Pons (tissue), 1 donor: ENCODE measurements at places on chromosomes 7 and 10.

DNA sequence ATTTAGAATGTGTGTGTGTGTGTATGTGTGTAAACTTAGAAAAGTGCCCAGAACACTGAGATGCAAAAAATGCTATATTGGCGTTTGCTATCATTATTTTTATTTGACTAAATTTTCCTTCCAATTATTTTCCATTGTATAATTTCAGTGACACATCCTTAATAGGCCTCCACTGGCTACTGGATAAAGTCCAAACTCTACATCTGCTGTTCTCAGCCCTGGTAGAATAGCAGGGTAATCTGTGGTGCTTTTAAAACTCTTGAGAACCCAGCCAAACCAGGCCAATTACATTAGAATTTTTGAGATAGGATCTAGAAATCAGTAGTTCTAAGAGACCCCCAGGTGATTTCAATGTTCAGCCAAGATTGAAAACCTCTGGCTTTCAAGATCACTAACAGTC, 66.4 kb downstream of the ZNF503 start:
- no peak for DNase-seq

- no peak for DNase-seq
These were observed 4.9 kb downstream of the TRDMT1 start for GRCh38 chr10:17196573-17196972.

GRCh38 chr7:123054357-123055133, 59.0 kb upstream of the TAS2R16 start:
- no peak for DNase-seq

DNA sequence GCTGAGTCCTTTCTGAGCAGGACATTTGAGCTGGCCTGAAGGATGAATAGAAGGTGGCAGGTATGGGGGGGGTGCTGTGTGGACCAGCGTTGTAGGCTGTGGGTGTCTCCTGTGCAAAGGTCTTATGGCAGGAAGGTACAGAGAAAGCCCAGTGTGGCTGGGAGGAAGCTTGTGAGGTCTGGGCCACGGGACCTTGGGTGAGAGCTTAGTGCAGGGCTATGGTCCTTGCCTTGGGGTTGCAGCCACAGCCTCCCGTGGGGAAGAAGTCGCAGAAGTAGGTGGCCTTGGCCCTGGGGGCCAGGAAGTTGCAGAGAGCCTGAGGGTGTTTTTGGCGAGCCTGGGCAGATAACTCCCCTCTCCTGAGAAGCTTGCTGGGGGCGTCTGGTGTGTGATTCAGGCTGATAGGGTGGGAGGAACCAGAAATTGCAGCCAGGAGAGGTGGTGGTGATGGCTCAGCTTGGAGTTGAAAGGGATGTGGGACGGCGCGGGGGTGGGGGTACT, 172.0 kb upstream of the TNRC18 start:
- peak; percentile 17 for DNase-seq

DNA sequence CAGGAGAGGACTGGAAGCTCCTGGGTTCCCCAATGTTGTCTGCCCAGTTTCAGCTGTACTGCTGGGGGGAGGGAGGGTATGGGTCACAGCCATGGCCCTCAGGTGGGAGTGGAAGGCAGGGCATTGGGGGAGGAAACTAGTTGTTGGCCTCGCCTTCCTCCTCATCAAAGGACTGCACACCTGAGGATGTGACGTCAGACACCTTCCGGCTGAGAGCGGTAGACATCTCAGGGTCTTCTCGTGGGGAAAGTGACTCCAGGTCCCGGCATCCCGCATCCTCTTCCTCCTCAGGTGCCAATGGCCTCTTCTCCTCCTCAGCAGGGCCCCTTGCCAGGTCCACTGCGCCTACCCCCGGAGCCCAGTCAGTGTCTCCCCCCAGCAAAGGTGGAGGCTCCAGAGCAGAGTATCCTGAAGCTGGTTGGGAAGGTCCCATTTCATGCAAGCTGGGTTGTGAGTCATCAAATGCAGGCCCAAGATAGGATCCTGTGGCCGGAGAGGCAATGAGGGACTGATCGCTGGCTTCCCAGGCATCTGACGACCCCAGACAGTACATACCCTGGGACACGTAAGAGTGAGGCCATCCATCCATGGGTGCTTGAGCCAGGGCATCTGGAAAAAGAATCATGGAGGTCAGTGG, 6.0 kb downstream of the FAM131B start:
- DNase-seq, result no peak

DNA sequence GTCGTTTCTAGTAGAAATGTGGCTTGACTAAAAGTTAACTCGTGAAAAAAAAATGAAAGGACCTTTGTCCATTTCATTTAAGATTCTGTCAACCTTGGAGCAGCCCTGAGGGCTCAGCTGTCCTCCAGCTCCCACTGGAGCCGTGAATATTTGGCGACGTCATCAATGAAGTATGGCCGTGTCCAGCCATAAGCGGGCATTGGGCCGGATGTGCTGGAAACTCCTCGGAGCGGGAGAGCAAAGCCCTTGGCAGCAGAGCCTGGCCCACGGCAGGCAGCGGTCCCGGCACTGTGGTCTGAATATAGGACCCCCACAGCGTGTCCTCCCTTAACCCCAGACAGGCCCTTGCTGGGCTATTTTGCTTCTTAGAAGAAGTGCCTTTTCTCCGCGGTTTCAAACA, 50.0 kb downstream of the JAKMIP3 start:
- DNase-seq, result no peak

- DNase-seq, result no peak
These were observed 213.6 kb downstream of the CDC14C start for GRCh38 chr7:49137978-49138377.

GRCh38 chr7:18534481-18534880, 38.9 kb downstream of the HDAC9 start:
- no peak for DNase-seq

GRCh38 chr7:29430279-29430949, 133.2 kb upstream of the PRR15 start:
- no peak for DNase-seq

DNA sequence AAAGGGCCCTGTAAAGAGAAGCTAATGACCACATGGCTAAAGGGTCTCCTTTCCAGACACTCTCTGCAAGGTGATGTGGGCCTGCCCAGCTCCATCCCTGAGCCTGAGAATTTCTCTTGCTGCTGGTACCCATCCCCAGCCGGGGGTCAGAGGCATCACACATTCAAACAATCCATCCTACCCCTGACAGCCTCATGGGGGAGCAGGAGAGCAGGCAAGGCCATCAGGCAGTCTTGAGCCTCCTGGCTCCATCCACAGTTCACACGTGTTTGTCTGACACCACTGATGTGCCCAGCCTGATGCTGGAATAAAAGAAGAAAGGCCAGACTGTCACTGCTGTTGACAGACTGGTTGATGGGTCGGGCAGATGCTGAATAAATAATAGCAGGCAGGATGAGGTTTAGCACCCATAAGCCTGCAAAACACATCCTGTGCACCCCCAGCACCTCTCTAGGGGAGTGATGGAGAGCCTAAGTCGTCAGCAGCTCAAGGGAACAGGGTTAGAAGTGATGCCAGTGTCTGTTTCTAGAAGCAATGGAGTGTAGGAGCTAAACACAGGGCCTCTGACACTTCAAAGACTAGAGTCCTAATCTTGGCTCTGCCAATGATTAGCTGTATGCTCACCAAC, 43.5 kb downstream of the TLL2 start:
- DNase-seq, result peak; percentile 90

DNA sequence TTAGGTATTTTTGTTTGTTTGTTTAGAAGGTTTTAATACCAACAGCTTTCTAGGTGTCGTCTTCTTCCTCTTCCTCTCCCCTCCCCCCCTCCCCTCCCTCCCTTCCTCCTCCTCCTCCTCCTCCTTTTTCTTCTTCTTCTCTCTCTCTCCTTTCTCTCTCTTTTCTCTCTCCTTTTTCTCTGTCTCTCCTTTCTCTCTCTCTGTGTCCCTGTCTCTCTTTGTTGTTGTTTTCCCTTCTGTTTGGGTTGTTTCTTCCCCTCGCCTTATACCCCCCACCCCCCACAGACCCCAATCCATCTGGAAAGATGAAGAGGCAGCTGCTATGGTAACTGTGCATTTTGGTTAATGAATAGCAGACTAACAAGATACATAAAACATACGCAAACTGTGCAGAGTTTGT, 75.5 kb downstream of the BTRC start:
- DNase-seq, result no peak

GRCh38 chr7:68146983-68147382, 1150.3 kb downstream of the TYW1 start:
- DNase-seq, result no peak

- DNase-seq, result no peak
These were observed 57.4 kb upstream of the SVIL start for GRCh38 chr10:29692121-29692539.

DNA sequence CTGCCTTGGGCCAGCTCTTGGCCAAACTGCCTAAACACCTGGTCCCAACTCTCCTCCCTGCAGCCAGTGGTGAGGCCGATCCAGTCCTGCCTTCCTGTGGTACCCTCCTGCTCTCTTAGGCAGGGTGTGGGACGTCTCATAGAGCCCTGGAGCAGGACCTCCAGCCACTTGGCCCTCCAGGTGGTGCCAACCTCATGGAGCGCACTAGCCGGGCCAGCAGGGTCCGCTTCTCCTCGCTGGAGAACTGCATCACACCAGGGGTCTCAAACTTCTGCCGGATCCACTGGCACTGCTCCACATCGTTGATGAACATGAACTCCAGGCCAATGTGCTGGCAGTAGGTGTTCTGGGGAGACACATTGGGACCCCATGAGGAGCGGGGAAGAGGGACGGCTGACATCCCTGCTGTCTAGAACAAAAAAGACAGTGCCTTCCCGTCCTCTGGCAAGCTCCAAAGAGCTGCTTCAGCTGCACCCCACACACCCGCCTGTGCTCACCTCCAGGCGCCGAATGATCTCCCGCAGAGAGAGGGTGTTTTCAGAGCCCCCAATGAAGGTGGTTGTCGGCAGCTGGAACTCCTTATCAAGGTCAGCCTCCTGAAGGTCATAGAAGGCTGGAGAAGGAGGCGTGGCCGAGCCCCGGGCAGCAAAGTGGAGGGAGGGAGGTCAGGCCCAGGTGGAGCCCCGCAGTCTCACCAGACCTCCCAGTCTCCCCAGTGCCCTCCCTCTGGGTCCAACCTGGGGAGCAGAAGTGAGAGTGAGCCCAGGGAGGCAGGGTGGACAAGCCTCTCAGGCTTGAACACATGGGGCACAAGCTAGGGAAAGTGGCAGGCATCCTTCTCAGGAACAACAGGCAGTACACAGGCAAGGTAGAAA, 10.2 kb downstream of the OGDHL start:
- no peak for DNase-seq

- DNase-seq, result no peak
These were observed 394.9 kb downstream of the RPS24 start for GRCh38 chr10:78428579-78428978.

DNA sequence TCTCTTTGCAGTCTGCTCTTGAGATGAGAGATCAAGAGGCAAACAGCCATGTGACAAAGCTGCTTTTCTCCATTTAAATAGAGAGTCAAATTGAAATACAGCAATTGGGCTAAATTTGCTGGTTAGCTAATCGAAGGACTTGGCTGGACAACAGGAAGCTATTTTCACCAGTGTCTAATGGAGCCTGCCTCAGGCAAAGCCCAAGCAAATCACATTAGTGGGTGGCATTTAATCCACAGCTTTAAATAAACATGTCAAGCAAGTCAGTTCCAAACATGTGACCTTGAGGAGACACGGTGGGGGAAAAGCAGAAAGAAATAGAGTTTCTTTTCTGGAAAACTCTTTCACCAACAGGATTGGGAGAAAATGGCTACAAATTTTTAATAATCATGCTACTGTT, 180.5 kb upstream of the AOAH start:
- DNase-seq, result no peak

DNA sequence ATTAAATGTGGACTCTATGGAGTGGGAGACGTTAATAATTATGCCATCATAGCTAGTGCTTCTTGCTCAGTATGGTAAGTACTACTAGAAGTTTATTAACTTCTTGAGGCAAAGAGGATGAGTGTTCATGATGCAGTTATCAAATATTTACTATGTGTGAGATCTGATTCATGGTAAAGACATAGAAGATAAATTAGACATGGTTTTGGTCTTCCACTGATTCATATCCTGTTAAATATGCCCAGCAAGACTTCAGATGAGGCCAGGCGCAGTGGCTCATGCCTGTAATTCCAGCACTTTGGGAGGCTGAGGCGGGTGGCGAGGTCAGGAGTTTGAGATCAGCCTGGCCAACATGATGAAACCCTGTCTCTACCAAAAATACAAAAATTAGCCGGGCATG, 547.1 kb upstream of the ANKRD30A start:
- DNase-seq, result no peak

DNA sequence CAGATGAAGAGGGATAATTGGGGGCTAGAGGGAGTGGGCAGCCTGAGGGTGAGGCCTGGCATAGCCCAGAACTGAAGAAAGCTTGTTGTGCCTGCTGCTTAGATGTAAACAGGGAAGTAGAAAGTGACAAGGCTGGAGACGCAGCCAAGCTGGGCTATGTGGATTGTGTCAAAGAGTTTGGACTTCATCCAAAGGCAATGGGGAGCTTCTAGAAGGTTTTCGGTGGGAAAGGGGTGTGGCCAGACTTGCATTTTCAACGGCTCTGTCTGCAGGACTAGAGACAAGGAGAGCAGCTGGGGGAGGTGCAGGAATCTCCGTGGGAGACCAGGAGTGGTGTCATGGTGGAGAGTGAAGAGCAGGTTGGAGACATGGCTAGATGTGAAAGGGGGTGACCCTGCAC, 48.8 kb downstream of the GOLGA7B start:
- DNase-seq, result no peak

GRCh38 chr10:113000442-113000841, 50.4 kb downstream of the TCF7L2 start:
- DNase-seq, result peak; percentile 36

DNA sequence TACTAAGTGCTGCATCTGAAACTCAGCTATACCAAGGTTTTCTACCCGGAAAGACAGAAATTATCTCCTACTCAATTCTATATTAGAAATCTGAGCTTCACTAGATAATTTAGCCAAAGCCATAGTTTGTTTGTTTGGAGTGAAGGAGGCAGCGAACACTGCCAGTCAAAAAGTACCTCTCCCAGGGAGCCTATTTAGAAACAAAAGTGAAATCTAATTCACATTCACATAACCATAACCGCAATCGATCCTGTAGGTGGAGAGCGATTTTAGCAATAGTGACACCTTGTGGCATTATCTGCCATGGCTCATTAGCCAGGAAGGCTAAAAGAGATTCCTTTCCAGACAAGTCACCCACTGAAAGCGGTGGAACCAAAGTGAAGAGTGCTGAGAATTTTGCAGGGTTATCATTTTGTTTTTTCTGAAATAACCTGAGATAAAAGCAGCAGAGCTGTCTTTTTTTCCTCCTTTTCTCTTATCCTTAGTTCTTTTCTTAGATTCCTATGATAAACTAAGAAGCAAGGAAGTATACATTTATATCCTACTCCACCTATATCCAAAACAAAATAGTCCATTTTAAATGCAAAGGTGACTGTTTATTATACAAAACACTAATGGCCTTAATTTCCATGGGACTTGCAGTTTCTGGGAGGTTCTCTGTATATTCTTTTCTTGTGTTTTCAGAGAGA, 83.7 kb upstream of the BET1 start:
- peak; percentile 62 for DNase-seq

GRCh38 chr7:26857506-26858240, 6.7 kb downstream of the SKAP2 start:
- DNase-seq, result no peak
